ENCODE measurements at places on chromosomes 4 and X.

GRCh38 chrX:65837875-65838549, 170.6 kb downstream of the MSN start:
- DNase-seq: no peak

DNA sequence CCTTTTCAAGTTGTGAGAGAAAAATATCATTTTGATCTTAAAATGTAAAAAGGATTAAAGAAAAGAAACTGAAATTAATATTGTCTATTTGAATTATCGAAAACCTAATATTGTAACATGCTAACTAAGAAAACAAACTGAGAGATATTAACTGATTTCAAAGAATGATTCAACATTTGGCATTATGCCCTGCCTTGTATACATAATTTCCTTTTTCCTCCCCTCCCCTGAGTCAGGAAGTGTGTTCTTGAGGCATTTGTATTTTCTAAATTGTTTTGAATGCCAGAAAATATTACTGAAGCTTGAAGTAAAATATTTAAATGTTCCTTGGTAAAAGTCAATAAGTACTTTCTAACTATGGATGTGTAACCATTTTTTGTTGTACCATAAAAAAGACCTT, 49.4 kb downstream of the RPS6KA3 start:
- peak; percentile 20 for DNase-seq

- no peak for DNase-seq
Observed at GRCh38 chr4:94409962-94410361, 41.8 kb upstream of the PDLIM5 start.

DNA sequence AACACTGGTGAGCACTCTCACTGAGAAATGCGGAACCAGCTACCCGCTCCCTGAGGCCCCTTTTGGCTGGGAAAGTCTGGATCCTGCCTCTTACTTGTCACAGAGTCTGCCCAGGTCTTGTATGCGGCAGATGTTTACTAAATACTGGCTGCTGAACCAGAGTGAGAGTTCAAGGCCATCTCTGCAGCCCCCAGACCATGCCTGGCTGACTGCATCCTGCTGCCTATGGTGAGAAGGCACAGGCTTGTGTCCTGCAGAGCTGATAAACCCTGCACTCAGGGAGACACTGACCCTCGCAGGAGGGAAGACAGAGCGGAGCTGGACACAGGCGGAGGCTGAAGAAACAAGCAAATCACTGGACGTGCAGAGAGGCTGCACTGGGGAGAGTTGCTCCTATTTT, 46.5 kb downstream of the JAKMIP1 start:
- DNase-seq: no peak

GRCh38 chrX:51148848-51149247, 183.8 kb upstream of the NUDT10 start:
- DNase-seq: no peak

GRCh38 chr4:101972791-101973190, 182.3 kb downstream of the BANK1 start:
- no peak for DNase-seq

- no peak for DNase-seq
Observed at GRCh38 chrX:331825-332495, 13.4 kb upstream of the GTPBP6 start.

- no peak for DNase-seq
Observed at GRCh38 chr4:134740290-134740689, 538.7 kb upstream of the PABPC4L start.

GRCh38 chrX:47351706-47352105, 18.7 kb upstream of the ZNF157 start:
- peak; percentile 28 for DNase-seq

DNA sequence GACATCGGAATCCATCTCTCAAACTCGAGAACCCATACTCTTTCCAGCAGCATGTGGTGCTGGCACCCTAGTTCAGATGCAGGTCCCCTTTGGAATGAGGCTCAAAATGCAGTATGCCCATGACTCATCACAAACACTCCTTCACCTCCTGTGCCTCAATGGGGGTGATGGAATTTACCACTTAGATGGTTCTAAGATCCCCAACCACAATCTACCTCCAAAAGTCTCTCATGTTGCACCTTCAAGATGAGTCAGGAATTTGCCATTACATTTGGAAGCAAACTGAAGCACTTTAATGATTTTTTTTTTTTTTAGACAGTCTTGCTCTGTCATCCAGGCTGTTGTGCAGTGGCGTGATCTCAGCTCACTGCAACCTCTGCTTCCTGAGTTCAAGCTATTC, 8.5 kb upstream of the MID1 start:
- no peak for DNase-seq

DNA sequence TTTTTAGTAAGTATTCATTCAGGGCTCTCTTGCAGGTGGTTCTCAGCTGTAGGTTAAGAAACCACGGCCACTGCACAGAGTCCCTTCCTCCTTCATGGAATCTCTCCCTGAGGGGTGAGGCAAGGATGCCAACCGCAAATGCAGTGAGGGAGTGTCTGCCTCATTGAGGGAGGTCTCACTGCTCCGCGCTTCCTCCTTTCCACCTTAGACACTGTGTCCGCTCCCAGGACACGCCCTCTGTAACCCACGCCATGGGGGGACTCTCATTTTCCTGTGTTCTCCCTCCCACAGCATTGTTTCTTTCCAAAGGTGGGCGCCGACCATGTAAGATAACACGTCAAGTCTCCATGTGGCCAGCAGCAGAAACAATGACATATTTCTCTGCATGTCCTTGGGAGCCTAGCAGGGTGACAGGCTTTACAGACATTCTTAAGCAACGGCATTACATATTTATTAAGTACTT, 63.2 kb downstream of the SEPSECS start:
- no peak for DNase-seq

DNA sequence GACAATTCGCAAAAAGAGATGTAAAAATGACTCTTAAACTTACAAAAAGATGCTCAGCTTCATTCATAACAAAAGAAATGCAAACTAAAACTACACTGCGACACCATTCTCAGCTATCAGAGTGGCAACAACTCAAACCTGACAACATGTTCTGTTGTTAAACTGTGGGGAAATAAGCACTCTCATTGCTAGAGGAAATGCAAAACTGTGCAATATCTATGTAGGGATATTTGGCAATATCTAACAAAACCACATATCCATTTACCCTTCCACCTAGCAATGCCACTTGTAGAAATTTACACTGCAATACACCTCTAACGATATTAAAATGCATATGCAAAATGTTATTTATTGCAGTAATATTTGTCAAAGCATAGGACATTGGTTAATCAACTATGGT, 78.3 kb upstream of the EGFL6 start:
- DNase-seq: no peak

GRCh38 chrX:139448996-139449395, 81.5 kb upstream of the F9 start:
- no peak for DNase-seq

DNA sequence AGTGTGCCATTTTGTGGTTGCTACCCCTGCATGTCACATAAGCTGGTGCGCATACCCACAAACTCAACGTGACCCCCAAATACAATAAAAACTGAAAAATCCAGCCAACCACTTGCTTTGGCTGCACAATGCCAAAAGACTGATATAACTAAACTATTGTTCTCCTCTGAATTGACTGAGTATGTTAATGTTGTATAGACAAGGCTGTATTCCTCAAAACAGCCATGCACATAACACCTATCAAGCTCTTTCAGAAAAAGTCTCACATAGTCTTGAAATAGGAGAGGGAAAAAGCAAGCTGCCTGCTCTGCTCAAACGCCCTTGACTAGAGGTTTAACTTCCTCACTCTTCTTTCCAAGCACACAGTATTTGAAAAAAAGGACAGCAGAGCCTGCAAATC, 126.4 kb upstream of the NOCT start:
- DNase-seq: no peak

DNA sequence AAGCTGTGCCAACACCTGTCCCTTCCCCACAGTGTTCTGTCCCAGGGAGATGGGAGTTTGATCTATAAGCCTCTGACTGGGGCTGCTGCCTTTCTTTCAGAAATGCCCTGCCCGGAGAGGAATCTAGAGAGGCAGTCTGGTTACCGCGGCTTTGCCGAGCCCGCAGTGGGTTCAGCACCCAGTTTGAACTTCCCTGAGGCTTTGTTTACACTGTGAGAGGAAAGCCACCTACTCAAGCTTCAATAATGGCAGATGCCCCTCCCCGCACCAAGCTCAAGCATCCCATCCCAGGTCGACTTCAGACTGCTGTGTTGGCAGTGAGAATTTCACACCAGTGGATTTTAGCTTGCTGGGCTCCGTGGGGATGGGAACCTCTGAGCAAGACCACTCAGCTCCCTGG, 33.3 kb upstream of the ARSJ start:
- no peak for DNase-seq

GRCh38 chr4:153224474-153224873, 20.2 kb downstream of the TRIM2 start:
- DNase-seq: no peak

DNA sequence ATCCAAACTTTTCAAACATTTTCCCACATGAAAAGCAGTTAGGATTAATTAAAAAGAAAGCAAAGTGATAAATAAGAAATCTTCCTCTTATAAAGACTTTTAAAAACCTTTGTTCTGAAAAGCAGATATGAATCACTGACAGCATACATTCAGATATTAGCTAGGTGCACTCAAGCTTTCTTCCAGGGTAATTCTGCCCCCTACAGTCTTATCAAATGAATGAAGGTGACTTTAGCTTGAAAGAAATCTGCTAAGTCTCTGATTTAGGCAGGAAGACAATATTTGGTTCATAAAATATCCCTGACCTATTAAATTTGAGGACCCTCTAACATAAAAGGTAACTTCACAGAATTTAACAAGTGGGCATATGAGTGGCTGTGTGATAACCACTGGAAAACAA, 209.1 kb upstream of the FAM47A start:
- DNase-seq: no peak

DNA sequence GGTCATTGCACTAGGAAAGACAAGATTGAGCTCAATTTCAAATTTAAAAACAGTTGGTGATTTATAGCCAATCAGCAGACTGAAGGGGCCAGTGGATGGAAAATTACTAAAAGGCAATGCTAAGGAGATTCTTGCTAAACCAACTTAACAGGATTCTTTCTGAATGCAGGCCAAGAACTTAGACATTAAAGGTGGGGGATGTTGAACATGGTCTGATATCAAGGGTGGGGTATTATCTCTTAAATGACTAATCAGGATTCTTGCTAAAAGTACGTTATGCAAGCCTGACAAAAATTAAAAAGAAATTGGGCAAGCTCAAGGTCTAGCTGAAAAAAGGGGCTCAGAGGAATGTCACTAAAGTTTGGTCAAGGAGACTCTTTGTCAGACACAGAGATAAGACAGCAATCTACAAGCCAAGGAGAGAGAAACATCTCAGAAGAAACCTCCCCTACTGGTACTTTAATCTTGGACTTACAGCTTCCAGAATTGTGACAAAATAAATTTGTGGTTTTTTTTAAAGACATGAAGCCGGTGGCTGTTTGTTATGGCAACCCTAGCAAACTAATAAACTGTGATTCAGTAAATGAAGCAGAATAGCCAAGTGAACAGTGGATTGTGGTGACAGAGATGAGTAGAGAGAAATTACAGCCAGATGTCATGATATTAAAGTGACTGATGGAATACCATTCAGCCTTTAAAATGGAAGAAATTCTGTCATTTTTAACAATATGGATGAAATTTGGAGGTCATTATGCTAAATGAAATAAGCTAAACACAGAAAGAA, 120.3 kb upstream of the KLHL4 start:
- DNase-seq: no peak

DNA sequence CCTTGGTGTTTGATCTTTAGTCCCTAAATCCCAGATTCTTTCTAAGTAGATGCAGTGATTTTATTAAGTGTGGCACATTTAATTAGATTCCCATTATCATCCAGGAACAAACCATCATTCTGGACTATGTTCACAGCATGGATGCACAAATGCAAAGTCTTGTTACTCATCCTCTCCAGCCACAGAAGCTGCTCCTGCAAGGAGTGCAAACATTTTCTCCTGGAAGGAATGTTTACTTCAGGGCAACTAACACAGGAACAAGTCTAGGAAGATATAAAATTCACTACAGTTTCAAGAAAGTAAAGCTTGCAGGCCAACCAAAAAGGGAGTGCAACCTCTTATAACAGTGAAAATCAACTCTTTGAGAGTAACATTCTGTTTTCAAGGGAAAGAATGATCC, 106.0 kb downstream of the IQCM start:
- no peak for DNase-seq

DNA sequence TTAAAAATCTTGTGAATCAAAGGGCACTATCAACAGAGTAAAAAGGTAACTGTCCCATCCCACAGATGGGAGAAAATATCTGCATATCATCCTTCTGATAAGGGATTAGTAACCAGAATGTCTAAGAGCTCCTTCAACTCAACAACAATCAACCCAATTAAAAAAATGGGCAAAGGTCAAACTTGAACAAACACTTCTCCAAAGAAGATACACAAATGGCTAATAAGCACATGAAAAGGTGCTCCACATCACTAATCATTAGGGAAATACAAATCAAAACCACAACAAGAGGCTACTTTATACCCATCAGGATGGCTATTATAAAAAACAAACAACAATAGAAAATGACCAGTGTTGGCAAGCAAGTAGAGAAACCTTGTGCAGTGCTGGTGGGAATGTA, 43.3 kb downstream of the TMEM165 start:
- no peak for DNase-seq

GRCh38 chr4:33737726-33738125, 2506.6 kb downstream of the ARAP2 start:
- DNase-seq: no peak

DNA sequence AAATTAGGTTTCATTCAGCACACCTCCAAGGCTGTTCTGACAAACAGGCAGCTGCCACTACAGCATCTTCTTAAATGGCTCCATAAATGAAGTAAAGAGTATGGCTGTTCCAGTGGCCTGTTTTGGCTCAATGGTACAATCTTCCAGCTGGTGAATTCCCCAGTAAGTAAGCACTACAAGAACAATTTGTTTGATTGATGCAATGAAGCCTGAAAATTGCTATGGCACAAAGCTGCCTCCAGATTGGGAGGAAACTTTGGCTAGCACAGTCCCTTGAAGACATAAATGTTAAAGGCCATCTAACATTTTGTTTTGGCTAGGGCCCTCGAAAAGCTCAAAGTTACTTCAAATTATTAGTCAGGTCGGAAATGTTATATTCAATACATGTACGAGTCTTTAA, 47.5 kb downstream of the FGF13 start:
- DNase-seq: no peak

DNA sequence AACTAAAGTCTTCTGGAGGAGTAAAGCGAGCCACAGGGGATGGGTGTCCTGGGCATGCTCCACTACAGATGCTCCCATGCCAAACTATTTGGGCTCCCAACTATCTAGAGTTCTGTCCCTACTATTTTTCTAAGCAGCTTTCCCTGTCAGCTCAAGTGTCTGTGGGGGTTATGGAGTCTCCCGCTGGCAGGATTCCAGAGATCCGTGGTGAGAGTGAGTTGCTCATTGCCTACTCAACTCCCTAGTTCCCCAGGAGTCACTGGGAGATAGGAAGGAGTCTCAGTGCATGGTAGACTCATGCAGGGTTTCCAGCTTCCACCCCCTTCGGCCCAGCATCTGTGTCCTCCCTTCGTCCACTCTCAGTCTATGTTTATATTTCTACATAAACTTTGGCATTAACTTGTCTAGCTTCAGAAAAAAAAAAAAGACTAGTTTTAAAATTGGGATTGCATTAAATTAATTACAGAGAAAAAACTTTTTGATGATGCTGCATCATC, 55.1 kb upstream of the INPP4B start:
- DNase-seq: no peak

GRCh38 chrX:470686-471085, 84.0 kb upstream of the PPP2R3B start:
- DNase-seq: no peak
